ENCODE measurements at places on chromosomes 4 and X.

DNA sequence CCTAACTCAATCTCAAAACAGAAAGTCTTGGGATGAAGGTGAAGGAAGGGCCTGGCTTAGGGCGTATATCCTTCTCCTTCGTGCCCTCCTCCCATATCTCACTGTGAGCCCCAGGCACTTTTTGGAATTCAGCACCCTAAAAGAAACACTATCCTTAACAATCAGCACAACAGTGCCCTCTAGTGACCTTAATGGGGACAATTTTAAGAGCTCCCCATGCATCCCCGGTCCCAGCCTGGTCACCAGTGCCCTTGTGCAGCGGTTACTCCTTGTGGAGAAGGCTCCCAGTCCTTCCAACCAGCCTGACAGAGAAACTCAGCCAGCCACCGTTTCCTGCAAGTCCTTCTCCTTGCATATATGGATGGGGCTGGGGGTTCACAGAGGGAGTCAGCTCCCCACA lies 4.2 kb downstream of the PAK3 start:
- peak; percentile 21 for DNase-seq

- DNase-seq = no peak
Observed at GRCh38 chr4:111502626-111503025, 642.6 kb upstream of the FAM241A start.

DNA sequence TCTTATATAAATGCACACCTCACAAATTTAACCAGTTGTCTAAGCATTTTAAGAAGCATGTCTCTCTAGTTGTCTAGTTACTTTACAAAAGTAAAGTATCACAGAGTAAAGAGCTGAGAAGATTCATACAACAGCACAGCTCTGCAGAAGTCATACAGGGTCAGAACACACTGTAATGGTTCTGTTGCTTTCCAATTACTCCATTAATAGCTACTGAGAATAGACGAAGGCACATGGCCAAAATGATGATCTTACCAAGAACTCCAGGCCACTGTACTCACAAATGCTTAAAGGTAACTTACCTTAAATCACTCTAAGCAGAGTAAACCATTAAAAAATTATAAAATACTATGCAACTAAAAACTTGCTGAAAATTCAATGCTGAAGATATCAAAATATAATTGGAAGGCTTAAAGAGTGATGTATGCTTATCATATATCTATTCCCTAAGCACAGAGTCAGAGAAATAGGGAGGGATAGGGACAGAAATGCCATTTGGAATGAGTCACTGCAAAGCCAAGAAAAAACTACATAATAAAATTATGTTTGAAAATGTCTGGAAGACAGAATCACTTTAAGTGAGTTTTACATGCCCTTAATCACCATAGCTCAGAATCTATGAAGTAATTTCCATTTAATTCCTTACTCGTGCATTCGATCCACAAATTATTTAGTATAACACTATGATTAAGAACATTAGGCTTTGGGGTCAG lies 71.0 kb downstream of the DDX60L start:
- no peak for DNase-seq

GRCh38 chr4:151691639-151692442 lies 69.0 kb downstream of the GATB start:
- DNase-seq = no peak

DNA sequence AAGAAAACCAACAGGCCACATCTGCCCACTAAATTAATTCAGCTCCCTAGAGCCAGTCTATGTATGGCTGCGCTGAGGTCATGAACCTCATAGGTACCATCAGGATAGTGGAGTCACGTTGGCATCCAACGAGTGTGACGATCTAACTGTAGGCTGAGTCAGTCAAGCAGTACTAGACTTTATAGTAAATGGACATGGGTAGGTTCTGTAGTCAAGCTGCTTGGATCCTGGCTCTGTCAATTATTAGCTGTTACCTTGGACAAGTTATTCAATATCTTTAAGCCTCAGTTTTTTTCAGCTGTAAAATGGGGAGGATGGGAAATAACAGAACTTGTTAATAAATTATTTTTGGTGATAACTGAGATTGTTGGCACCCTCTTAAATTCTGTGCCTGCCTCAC lies 432.4 kb upstream of the RASGEF1B start:
- DNase-seq = no peak

GRCh38 chr4:83723609-83724008 lies 187.7 kb downstream of the GPAT3 start:
- DNase-seq = no peak

GRCh38 chrX:135974279-135974856 lies 580 bp upstream of the MMGT1 start:
- DNase-seq = peak; percentile 54

DNA sequence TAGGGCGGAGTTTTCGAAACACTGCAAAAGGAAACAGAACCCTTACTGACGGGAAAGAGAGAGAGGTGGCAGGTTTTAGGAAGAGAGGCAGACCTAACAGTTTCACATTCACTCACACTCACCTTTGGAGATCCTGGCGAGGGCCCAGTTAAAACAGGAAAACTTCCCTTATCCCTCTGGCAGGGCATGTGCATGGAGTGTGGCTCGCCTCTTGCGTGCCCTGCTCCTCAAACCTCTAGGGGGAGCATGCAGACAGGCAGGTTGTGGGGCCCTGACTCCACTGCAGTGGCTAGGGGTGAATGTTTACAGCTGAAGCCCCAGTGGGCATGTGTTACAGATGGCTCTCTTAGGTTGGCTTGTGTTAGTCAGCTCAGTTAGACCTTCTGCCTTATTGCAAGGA lies 451.5 kb downstream of the UBE2NL start:
- DNase-seq = no peak

DNA sequence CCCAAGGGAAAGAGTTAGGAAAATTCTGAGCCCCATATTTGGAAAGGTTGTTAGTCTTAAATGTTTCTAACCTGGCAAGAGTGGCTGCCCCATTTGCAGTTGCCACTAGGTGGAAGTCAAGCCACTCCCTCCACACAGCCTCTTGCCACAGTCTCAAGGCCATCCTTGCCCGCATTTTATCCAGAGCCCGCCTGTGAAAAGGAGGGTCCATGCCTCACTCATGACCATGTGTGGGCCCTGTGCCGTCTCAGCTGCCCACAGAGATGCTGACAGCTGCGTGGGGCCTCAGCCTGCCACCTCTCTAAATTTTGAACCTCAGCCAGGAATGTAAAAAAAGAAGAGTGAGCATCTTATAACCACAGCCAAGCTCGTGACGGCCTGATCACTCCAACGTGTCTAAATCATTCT lies 201.5 kb upstream of the FAM241A start:
- DNase-seq = peak; percentile 24

- DNase-seq = no peak
Observed at GRCh38 chr4:119540249-119540648, 88.4 kb downstream of the PDE5A start.

GRCh38 chr4:90165883-90166282 lies 38.7 kb downstream of the CCSER1 start:
- no peak for DNase-seq

DNA sequence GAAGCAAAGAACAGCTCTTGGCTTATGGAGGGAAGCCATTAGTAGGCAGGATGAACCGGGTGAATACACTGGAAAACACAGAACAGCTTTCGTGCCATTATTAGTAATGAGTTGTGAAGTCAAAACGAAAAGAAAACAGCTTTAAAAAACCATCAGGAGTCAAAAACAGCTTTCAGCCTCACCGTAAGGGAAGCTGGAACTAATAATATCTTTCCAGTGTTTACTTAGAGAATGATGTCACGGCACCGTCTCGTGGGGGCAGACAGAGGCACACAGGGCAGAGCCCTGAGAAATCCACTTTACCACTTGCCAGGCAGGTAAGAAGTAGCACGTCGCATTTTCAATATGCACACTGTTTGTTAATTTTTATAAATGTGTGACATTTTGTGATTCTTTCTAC lies 37.9 kb upstream of the HMX1 start:
- no peak for DNase-seq

DNA sequence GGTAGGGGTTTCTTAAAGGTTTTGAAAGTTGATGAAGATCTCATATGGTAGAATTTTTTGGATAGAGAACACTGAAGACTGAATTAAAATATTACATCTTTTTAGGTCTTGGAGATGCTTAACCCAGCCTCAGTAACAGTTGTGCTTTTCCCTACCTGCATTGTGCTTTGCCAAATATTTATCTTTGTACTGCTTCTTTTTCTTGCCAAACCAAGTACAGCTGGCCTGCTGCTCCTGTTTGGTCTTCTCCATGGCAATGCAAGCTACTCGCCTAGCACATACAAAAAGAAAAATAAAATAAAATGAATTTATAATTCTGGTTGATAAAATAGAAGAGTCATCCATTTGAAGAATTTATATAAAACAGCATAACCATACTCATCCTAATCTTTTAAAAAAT lies 95.4 kb downstream of the NYX start:
- no peak for DNase-seq

DNA sequence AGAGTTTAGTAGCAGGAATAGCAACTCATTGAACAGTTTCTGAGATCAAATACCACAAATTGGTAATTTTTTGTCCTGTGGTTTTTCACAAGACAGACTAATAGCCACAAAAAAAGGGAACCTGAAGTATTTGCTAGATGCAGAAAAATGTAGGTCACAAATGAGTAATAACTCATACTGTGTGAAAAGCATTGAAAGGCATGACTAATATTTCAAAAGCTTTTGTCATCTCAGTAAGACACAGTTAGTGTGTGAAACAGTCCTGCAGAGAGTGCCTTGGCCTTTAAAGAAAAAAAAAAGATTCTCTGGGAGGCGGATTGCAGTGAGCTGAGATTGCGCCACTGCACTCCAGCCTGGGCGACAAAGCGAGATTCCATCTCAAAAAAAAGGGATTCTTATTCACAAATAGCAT lies 31.4 kb upstream of the SLC25A31 start:
- DNase-seq = no peak

DNA sequence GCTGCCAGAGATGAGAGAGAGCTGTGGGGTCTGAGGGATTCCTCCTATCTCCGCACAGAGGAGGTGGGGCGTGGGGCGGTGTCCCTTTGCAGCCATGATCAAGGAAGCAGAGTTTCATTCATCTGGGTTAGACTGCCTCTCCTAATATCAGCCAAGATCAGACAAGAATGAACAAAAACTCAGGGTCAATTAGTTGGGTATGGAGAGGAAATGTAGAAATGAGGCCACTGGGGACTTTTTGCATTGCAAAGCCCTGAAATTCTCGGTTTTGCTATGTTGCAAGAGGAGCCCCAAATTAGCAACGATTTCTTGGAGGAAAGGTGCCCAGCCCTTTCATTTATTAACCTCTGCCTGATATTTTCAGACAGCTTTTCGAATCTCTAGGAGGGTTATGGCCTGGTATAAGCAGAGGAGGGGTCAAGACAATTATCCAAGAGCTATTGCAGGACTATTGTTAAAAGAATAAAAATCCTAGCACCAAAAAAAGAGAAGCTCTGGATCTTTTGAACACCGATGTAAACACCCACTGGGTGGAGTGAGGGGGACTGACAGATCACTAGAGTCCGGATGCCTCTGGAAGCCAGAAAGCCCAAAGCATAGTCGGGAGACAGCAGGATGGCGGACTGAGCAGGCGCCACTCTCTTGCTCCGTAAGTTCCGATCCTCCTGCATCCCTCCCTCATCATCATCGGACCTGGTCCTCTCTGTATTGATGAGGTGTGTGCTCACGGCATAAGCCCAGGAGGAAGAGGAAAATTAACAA lies 34.4 kb upstream of the ACSL1 start:
- no peak for DNase-seq

- DNase-seq = no peak
Observed at GRCh38 chrX:49257846-49258748, 6.4 kb downstream of the FOXP3 start.

- DNase-seq = no peak
Observed at GRCh38 chrX:56788229-56788628, 59.2 kb downstream of the NBDY start.

- no peak for DNase-seq
Observed at GRCh38 chr4:83022724-83023450, 12.1 kb upstream of the COPS4 start.

DNA sequence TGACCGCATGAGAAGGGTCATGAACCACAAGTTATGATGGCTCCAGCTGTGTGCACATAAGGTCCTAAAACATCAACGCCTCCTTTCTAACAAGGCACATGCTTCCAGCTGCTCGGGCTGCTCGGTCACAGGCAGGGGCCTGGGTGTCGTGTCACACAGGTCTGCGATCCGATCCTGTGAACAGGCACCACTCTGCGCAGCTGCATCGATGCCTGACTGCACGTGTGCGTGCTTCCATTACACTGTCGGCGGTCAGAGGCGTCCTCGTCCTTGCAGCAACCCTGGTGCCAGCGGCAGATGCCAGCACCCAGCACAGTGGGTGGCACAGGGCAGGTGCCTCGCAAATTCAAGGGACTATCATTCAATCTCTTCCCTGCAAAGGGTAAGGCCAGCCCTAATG lies 23.9 kb downstream of the ZFYVE28 start:
- no peak for DNase-seq

DNA sequence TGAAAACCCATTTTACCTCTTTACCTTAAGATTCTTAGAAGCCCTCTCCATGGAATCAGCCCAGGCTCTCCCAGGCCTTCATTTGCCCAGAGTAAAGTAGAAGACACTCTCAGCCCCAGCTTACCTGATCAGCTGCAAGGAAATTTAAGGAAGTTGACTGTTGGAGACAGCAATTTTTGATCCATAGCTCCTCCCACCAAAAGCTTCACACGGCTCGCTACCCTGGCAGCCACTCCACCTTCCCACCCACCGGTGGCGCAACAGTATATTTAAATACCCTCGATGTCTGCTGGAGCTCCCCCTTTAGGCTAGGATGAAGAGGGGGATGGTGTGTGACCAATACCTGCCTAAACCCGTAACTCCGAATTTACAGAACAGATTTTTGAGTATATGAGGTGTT lies 75.4 kb downstream of the MBNL3 start:
- DNase-seq = no peak

- DNase-seq = no peak
Observed at GRCh38 chr4:158319880-158320279, 109.6 kb downstream of the TMEM144 start.

GRCh38 chr4:68569466-68570121 lies 6.5 kb downstream of the UGT2B17 start:
- DNase-seq = no peak

DNA sequence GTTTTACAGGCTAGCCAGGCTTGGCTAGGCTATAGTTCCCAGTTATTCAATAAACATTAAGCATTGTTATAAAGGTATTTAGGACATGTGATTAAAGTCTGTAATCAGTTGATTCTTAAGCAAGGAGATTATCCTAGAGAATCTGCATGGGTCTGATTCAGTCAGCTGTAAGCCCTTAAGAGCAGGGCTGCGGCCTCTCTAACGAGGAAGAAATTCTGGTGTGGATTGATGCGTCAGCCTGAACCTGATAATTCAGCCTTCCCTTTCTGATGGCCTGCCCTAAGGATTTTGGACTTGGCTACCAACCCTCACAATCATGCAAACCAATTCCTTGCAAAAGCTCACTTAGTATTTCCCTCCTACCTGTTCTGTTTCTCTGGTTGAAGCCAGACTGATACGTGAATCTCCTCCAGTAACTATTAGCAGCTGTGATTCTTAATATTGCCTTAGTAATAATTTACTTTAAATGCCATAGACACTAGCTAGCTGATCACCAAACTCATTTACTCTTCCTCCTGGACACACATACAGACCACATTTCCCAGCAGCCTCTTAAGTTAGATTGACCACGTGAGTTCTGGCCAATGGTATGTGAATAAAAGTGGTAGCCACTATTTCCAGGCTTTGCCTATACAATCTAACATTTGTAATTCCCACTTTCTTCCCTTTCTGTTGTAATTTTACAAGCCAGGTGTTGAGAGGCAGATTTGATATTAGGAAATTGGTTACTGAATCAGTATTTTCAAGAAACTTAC lies 678.0 kb upstream of the INTU start:
- DNase-seq = no peak

GRCh38 chr4:146508229-146508939 lies 13.4 kb downstream of the SLC10A7 start:
- no peak for DNase-seq

- no peak for DNase-seq
Observed at GRCh38 chr4:23582671-23583070, 307.2 kb downstream of the PPARGC1A start.

All from neuronal stem cell (in vitro differentiated cells).